ENCODE measurements at places on chromosomes 11 and 22.

- DNase-seq, result no peak
These were observed 222.5 kb downstream of the TBC1D22A start for GRCh38 chr22:46984751-46985506.

DNA sequence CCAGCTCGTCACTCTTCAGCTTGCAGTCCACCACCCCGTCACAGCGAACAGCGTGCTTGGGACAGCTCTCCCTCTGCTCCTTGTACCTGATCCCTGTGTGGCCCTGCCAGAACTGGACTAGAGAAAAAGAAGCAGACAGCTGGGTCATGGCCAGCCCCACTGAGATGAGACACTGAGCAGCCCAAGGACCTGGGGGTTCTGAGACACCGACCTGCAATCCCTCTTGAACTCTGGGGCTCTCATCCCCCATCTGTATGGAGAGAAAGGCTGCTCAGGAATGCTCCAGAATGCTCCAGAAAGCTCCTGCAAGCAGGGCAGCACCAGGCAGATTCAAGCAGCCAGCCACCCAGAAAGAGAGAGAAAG is 14.8 kb downstream of the TMPRSS13 start:
- DNase-seq, result no peak

- DNase-seq, result no peak
These were observed 59.1 kb downstream of the WNT11 start for GRCh38 chr11:76147106-76147740.

GRCh38 chr11:8566613-8567210 is 27.3 kb downstream of the STK33 start:
- DNase-seq, result no peak

Measured in stimulated activated CD4-positive, alpha-beta T cell treated with anti-CD3 and anti-CD28 coated beads, Interleukin-2, amount 100 ng/mL, for 4 hours (primary cell).